ENCODE measurements at places on chromosomes 2 and 18.

DNA sequence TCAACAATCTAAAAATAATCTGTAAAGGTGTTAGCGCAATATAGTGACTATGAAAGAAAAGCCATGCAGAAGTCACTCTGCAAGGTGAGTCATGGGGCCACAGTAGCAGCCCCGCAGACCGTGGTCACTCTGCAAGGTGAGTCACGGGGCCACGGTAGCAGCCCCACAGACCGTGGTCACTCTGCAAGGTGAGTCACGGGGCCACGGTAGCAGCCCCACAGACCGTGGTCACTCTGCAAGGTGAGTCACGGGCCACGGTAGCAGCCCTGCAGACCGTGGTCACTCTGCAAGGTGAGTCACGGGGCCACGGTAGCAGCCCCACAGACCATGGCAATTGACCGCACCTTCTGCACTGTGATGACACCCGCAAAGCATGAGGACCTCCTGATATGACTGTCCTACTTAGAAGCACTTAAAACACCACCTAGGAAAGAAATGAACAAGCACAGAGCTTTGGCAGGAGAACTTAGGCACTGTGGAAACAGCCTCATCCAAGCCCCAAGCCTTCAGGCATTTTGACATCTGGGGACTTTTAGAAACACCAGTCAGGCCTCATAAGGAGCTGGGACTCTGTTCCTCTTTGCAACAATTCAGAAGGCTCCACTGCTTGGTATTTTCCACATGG, 70.1 kb downstream of the LDLRAD4 start:
- DNase-seq = no peak

GRCh38 chr2:234142530-234142929, 92.0 kb downstream of the SPP2 start:
- DNase-seq = no peak

DNA sequence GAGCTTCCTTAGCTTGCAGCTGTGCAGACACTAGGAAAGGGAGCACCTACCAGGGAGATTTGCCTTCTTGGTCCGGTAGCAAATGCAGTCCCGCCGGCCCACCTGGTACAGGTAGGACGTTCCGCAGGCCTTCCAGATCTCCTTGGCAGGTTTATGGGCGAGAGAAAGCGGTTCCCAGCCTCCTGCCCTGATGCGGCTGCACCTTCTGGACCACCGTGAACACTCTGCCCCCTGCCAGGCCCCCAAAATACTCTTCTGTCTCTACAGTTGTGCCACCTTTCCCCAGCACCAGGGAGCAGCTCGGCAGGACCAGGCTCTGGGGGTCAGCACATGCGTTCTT, 67.4 kb downstream of the HNRNPLL start:
- no peak for DNase-seq

GRCh38 chr2:151380580-151381235, 23.3 kb downstream of the TNFAIP6 start:
- DNase-seq = no peak

DNA sequence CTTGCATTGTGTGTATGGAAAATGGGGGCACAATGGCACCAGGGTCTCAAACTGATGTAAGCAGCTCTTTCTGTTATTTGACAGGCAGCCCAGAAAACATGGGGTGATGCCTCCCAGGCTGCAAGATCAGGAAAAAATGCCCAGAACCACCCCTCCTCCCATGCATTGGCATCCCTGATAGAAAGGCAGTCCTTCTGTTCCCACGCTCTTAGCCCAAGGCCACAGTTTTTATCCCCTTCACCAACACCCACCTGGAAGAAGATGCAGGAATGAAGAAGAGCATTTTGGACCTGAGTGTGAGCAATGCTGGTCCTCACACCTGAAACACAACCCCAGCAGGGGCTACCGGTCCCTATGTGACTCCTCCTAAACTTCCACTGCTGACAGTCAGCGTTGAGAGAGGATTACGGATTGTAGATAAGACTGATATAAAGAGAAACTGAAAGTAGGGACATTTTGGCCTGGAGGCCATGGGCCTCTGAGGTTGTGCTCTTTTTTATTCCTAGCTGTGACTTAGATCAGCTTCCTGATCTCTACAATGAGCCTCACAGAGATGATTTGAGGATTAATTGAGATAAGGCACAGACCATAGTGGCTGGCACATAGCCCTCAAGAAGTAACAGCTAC, 386.0 kb upstream of the ATP5MC3 start:
- no peak for DNase-seq

GRCh38 chr2:123695426-123695825, 329.7 kb upstream of the CNTNAP5 start:
- DNase-seq = no peak

- DNase-seq = no peak
Measured at GRCh38 chr2:26671691-26672090, 20.8 kb upstream of the KCNK3 start.

GRCh38 chr18:61984349-61984748, 91.5 kb upstream of the RNF152 start:
- no peak for DNase-seq

DNA sequence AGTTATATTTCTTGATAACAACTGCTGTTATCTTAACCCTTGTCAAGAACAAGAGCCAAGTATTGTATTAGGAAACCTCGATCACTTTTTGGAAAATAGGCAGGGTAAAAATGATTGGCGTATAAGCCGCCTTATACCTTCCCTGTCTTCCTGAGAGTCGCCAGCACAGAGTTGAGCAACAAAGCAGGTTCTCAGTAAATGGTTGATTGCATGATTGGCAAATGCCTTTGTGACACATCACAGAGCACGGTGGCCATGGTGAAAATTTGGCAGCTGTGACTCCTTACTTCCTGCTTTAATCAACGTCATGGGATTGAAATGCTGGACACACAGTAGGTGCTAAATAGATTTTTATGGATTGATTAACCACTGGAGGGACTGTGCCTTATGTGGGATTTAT, 3.9 kb upstream of the KLHL29 start:
- no peak for DNase-seq

DNA sequence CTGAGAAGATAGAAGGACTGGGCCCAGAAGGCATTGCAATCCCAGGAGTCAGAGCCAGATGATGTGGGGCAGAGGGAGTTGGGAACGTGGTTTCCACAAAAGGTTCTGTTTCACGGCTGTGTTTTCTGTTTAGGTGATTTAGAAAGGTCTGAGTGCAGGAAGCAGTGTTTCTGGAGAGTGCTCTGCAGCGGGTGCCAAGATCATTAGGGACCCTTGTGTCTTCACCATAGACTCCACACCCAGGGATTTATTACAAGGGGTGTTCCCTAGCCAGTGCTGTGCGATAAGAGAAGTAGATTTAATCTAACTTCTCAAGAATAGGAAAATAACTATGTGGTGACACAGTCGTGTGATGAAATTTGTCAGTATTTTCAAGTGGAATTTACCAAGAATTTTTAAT, 221.1 kb upstream of the TPO start:
- no peak for DNase-seq

- no peak for DNase-seq
Measured at GRCh38 chr18:62720048-62720447, 4.7 kb downstream of the PHLPP1 start.

- no peak for DNase-seq
Measured at GRCh38 chr18:79574938-79575525, 104.6 kb upstream of the CTDP1 start.

DNA sequence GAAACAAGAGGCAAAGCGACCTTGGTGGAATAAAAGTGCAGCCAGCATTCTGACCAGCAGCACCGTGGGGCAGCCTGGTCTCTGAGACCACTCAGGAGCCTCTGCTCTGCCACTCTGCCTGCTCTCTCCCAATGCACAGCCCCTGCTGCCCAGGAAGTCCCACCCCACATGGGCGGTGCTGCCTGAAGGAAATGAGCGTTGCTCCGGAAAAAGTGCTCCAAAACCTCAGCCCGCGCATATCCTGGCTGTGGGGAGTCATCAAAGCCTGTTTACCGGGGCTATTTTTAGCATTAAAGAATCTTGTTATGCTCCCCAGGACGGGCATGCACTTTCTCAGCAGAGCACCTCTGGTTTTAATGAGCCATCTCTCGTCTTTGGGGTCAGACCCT, 54.5 kb downstream of the EPAS1 start:
- DNase-seq = no peak

DNA sequence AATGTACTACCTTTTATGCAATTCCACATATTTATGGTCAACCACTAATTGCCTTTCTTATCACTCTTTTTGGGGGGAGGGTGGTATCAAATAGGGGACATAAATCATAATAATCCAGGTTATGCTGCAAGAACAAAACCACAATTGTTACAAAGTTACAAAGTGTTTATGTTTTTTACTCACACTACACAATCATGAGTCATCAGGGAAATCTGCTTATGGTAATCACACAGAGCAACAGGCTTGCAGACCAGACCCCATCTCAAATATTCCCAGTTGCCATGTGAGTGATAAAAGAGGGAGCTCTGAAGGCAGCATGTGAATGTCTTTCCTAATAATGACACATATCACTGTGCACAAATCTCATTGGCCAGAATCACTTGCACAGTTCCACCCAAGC, 304.7 kb upstream of the TMEFF2 start:
- DNase-seq = no peak

- DNase-seq = no peak
Measured at GRCh38 chr18:76212960-76213359, 282.1 kb downstream of the ZNF516 start.

GRCh38 chr2:99495115-99495860, 5.5 kb upstream of the REV1 start:
- no peak for DNase-seq

- DNase-seq = no peak
Measured at GRCh38 chr2:200966770-200967169, 3.3 kb upstream of the ORC2 start.

DNA sequence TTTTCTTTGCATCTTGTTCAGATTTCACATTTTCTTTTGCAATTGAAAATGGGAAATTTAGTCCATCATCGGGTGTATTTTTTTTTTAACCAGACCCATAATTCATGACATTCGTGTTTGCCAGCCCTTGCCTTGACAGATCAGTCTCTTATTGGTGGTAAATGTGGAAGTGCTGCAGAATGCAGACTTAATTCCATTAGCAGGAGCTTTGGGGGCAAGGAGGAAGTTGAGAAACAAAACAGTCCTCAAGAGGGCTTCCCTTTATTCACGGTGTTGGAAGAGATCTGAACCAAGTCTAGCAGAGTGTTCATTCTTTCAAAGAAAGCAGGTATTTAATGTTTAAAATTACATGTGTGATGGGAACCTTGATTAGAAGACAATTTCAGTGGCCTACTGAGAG, 16.6 kb upstream of the RPE start:
- DNase-seq = no peak

DNA sequence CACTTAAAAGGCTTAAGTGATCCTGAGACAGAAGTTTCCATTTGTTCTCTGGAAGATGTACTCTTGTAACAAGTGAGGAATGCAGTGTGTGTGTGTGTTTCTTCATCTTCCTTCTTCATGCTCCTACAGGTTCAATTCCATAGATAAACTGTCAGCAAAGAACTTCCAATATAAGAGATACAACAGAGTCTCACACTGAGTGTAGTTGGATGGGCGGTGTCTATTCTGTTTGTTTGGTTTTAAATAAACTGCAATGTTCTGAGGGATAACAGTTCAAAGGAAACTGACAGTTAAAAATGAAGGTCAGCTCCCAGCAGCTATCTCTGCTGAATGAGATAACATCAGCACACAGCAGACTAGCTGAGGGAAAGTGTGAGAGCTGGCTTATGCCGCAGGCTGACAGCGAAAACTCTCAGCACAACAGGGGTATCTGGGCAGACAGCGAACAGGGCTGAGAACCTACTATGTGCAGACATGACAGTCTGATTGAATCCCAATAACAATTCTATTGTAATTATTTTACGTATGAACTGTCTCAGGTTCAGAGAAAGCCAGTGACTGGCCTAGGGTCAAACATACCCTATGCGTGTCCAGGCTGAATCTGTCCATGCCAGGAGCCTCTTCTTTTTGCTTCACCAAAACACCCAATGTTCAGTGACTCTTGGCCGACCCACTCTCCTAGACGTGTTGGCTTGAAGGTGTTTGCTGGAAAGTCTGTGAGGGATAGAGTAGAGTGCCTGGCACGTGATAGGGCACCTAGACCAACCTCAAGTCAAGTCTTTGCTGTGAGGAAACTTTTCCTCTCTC, 201.9 kb upstream of the TRIB2 start:
- DNase-seq = no peak

GRCh38 chr2:240795454-240795853, 24.6 kb downstream of the KIF1A start:
- DNase-seq = no peak

- DNase-seq = no peak
Measured at GRCh38 chr18:10420561-10421352, 33.7 kb upstream of the APCDD1 start.

- DNase-seq = no peak
Measured at GRCh38 chr18:38750751-38751150, 1185.2 kb upstream of the CELF4 start.

DNA sequence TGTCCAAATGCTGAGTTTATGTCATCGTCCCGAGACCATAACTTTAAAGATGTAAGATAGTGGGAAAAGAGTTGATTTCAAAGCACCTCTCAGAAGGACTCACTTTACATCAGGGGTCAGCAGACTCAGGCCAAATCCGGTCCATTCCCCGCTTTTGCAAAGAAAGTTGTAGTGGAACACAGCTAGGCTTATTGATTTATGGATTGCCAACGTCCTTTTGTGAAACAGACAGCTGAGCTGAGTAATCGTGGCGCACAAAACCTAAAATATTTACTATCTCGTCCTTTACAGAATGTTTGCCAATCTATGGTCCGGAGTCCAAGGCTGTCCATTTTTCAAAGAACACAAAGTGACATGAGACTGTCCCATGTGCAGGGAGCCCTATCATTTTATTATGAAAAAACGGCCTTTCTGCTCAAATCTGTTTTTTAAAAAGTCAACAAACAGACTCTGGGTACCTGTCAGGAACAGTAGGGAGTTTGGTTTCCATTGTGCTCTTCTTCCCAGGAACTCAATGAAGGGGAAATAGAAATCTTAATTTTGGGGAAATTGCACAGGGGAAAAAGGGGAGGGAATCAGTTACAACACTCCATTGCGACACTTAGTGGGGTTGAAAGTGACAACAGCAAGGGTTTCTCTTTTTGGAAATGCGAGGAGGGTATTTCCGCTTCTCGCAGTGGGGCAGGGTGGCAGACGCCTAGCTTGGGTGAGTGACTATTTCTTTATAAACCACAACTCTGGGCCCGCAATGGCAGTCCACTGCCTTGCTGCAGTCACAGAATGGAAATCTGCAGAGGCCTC, at the start of gene IL1RN:
IL1RN (plus strand) TSS at position 754 of the 801 bp plus-strand sequence; CDS start at position 781, 27 bp downstream.
- DNase-seq = no peak

DNA sequence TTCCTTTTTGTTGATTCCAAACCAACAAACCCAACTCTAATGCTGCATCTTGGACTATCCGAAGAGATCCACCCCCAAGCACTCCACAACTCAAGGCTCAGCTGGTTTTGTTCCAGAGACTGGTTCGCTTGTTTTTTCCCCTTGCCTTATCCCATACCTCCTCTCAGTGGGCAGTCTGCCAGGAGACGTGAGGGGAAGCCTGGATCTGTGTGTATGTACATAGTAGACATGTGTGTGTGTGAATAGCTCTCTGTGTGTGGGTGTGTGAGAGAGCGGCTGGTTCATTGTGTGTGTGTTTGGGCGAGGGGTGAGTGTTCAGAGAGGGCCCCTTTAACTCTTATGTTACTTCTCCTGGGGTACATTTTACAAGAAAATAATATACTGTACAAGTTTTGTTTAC, 94.4 kb downstream of the NRP2 start:
- no peak for DNase-seq
